ENCODE measurements at places on chromosomes 3 and 15.

GRCh38 chr3:117955196-117955595 is 1079.5 kb downstream of the IGSF11 start:
- no peak for DNase-seq

GRCh38 chr3:137766876-137767537 is 2.9 kb downstream of the SOX14 start:
- no peak for DNase-seq

DNA sequence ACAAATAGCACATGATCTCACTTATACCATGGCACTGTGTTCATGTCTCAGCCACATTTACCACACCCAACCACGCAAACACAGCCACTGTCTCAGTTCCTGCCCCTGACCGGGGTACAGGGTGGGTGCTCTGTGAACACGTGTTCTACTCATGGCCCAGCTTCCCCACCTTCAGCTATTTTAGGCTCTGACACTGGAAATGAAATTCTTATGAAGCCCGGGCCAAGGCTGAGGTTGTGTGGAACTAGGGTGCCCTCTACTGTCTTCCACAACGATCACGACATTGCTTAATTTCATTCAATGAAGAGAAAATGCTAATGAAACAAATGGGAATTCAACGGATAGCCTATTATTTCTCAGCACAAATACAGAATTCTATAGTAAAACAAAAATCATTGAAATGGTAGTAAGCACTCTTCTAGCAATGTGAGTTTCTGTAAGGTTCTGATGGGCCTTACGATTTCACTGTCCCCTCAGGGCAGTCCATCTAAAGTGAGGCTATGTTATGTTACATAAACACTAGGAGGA is 2.1 kb upstream of the GABRA5 start:
- no peak for DNase-seq

GRCh38 chr15:35833581-35833980 is 287.6 kb upstream of the DPH6 start:
- no peak for DNase-seq

DNA sequence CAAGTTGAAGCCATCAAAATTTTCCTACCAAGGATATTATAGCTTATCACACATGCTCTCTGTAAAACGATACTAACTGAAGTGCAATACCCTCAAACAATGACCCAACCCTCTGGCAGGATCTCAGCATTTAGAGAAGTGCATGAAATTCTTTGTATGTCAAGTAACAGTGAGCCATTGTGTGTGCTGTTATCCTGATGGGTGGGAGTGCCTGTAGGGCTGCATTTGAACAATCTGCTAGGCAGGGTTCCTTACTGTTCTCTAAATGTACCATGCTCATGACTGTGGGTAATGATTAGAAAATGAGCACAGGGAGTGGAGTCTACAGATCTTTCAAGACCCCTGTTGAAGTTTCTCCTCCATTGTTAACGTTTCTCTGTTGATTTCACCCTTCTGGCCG is 398.1 kb downstream of the NSUN3 start:
- DNase-seq = no peak

DNA sequence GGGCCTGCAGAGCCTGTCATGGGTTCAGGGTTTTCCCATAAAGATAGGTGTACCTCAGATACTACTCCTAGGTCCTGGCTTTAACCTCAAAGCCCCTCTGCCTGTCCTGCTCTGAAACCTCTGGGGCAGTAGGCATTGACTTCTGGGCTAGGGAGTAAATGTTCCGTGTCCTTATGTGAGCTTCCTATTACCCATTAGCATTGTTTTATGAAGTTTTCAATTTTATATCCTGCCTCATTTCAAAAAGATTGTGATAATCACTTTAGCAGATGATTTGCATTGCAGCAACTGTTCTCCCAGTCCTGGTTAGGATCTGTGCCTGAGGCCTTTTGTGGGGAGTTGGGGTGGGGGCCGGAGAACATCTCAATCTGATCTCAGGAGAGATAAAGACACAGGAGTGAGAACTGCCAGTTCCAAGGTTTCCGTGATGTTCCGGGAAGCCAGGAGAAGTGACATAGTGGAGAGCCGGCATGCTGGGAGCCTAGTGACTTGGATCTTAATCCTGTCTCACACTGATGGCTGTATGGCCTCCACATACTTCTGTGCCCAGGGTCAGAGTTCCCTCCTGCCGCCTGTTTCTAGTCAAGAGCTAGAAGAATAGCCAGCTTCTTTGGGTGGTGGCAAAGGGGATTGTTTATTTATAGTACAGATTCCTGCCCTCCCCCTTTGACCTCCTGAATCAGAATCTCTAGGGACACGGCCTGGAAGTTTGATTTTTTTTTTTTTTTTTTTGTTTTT is 10.6 kb downstream of the TPM1 start:
- DNase-seq = no peak

DNA sequence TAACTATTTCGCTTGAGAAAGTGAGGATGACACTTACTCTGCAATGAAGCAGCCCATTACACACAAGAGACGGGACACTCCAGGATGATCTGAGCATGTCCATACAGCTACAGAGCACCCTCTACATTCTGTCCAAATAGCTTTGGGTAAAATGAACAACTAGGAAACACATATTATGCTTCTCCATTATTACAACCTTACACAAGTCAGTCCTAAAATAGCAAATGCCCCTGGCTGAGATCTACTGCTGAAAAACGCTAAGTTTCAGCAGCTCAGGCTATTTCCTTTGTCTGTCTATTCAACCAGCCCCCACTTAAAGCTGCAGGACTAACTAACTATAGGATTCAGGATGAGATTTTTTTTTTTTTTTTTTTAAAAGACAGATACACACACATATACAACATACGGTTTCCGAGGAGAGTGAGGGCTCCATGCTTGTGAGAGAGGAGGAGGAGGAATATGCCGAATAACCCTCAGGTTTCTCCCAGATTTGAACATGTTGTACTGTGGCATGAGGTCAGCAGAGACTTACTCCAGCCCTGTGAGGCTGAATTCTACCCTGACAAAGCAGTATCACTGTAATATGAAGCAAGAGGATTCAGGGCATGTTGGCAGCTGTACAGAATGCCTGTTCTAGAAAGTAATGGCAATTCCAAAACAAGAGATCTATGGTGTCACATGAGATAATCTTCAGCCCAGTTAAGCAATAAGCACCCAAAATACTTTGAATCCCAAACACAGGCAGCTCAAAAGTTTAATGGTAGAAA is 117.3 kb upstream of the PLXND1 start:
- DNase-seq = no peak

- no peak for DNase-seq
Measured at GRCh38 chr3:61780455-61781228, 219.3 kb downstream of the PTPRG start.

DNA sequence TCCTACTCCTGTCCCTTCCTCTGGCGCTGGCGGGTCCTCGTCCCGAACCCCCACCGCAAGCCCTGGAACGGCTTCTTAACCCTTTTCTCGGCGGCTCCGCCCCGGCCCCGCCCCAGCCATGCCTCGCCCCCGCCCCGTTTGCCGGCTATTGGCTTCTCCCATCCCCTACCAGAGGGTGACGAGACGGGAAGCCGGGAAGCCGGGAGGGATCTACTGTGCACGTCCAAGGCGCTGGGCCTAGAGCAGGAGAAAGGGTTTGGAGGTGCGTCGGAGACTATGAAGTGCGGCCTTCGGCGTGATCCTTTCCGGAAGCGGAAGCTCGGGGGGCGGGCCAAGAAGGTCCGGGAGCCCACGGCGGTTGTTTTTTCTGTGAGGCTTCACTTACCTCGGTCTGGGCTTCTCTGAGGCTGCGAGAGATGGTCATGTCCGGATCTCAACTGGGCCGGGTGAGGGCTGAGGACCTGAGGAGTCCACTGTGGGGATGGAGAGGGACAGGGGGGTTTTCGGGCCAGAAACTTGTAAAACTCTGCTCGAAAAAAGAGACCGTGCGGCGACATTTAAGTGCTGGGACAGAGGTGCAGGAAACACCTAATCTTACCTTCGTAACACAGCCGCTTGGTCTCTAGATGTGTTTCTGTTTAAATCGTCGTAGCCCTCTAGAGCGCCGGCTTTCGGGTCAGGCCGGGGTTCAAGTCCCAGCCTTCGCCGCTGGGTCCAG is 21.4 kb downstream of the ROPN1B start:
- DNase-seq = peak; percentile 64

DNA sequence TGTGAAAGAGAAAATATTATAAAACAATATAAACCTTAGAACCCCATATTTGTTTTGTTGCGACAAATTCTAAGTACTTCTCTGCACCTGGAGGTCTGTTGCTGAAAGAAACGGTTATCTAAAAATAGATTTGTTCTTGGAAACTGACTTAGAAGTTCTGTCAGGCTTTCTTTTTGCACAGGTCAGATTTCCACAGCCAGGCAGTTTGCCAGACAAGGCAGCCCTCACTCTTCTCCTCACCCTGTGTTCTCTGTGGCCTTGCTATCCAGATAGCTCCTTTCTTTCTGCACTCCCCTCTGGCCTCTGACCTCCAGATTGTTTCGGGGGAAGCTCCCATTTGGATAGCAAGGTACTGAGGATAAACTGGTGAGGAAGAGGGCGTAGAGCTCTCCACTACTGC is 413.3 kb upstream of the ONECUT1 start:
- no peak for DNase-seq

DNA sequence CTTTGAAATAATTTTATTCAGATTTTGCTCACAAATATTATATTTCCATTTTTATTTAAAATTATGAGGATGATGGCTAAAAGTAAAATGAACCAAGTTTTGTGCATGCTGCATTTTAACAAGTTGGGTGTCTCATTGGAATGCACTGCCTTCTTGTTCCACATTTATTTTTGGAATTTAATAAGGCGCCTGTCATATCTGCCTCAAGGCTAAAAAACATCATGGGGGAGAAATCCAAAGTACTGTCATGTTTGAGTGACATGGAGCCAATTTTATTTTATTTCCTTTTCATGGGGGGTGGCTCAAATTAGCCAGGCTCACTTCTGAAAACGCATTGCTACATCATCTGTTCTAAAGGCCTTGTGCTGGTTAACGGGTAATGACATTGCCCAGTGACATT is 205.1 kb downstream of the ROBO2 start:
- DNase-seq = no peak

DNA sequence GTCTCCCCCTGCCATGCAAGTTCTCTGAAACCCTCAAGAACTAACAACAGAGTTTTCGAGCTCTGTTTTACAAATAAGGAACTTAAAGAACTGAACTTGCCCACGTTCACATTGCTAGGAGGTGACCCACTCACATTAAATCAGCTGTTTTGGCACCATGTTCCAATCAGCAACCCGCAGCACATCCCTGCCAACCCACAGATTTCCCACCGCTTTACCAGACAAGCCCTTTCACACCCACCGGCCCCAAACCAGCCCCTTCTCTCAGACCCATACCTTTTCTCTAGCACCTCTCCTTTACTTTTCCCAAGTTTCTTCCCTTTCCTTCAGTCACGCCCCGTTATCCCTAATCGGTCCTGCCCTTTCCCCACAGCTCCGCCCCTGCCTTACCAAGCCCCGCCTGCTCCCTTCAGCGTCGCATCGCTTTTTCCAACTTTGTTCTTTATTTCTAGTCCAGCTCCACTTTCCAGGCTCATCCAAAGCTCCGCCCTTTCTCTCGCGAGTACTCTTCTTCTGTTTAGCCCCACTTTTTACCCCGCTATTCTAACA is 804 bp upstream of the BRPF1 start:
- no peak for DNase-seq

DNA sequence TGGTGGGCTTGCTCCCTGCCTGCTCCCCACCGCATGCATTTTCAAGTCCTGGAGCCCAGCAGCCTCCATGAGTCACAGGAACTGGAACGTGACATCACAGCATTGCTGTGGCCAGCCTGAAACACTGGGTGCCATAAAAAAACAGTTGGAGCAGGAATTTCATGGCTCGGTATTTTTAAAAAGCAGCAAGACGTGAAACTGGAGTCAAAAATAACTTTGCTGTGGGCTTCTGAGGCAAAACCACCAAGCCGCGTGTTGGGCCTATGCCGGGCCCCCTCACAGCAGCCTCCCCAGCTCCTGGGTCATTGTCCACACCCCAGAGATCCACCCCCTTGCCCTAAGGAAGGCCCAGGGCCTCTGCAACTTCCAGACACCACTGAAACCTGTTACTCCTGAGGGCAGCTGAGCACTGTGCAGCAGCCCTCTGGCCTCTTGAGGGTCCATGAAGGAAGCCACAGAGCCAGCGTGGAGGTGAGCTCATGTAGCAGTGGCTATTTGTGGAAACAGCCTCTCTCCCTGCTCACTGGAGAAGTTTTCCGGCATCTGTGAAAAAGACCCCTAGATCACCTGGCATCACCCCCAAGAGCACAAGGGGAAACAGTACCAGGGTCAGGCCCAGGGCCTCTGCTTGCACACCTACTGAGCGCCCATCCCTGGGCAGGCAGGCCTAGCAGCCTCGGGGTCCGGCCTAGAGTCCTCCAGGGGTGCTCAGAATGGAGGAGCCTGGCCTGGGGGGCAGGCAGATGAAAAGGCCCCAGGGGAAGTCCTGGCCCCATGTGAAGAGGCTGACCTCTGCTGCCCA is 34.0 kb upstream of the DUSP7 start:
- DNase-seq = no peak

- DNase-seq = no peak
Measured at GRCh38 chr3:38519651-38520050, 23.5 kb downstream of the EXOG start.

DNA sequence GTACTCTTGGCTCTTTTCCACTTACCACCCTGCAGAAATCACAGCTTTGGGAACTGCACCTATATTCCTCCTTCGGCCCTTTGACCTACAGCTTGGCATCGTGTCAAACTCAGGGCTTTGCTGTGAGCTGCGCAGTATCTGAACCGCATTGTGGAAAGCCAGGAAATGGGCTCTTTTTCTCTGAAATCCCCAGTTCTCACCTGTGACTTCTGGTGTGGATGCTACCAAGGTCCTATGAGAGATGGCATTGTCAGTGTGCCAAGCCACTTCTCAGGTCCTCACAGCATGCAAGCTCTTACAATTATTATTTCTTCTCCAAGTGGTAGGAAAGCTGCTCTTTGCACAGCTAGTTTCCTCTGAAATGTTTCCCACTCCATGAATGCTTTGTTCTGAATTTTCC is 450.6 kb upstream of the TBL1XR1 start:
- no peak for DNase-seq

GRCh38 chr15:51083641-51084166 is 11.0 kb downstream of the TNFAIP8L3 start:
- DNase-seq = no peak

- DNase-seq = no peak
Measured at GRCh38 chr3:177946497-177946896, 589.7 kb upstream of the KCNMB2 start.

GRCh38 chr15:82081914-82082762 is 36.3 kb upstream of the MEX3B start:
- DNase-seq = no peak

GRCh38 chr15:60551147-60551780 is 72.3 kb upstream of the ICE2 start:
- DNase-seq = peak; percentile 46

- no peak for DNase-seq
Measured at GRCh38 chr15:77599357-77599756, 33.4 kb downstream of the LINGO1 start.

DNA sequence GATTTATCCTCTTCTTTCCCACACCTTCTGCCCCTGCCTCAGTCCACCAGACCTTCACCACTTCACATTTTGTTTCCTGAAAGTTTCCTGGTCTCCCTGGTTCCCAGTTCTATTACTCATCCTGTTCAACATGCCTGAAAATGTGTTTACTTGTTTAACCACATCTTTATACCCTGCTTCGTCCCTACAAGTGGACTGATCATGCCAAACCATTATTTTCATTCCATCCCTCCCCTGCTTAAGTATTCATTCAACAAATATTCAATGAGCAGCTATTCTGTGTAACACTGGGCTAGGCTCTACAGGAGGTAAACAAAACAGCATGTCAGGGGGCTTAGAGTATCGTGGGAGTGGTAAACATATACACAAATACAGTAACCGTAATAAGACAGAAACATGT is 5.5 kb downstream of the MYO5A start:
- DNase-seq = no peak

- no peak for DNase-seq
Measured at GRCh38 chr3:99429502-99429901, 208.9 kb upstream of the COL8A1 start.
